ENCODE measurements at places on chromosomes 13 and 19.

GRCh38 chr13:63909726-63910375, 2494.2 kb upstream of the PCDH20 start:
- no peak for DNase-seq

DNA sequence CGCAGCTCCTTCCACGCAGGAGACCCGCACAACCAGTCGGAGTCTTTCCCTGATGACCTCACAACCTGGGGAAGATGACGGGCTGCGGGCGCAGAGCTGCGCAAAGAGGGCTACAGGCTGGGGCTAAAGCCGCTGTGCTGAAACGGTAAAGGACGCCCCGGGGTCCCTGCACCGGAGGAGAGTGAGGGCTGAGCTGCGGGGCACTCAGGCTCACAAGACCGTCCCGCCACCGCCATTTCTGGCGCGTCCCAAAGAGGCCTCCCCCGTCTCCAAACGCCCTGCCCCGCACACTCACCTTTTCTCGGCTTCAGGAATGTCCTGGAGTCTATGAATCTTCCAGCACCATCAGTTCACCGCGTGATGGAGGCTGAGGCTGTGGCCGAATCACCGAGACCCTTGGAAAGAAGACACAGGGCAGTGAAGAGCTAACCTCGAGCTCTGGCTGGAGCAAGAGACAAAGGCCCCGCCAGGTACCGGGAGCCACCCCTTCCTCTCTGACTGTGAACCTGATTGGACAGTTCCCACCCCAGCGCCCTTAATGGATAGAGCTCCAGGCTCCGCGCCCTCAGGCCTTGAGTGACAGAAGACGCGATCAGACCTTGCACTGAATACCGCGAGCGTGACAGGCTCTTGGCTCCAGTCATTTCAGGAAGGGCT, 41.8 kb upstream of the ZNF429 start:
- DNase-seq = peak; percentile 56

DNA sequence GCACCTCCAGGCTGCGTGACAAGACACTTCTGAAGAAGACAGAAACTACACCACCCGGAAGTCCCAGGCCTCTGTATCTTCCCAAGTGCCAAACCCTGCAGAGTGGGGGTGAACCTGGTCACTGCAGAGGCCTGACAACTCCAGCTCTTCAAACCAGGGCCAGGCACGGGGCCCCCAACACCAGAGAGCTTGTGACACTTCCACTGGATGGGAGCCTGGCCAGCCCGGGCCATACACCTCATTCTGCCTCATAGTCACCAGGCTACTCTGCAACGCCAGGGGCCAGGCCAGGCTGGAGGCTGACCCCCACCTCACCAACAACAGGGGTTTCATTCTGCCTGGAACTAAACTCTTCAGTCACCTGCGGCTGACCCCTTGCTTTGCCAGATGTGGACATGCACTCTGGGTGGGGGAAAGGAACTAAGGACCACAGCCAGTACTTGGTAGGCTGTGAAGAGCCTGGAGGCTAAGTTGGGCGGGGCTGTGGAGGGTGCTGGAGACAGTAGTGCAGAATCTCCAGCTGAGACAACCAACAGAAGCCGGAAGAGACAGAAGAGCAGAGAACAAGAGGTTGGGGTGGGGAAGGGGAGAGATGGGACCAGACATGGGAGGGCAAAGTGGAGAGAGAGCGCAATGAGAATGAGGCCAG, 23.0 kb downstream of the TUBA3C start:
- DNase-seq = no peak

DNA sequence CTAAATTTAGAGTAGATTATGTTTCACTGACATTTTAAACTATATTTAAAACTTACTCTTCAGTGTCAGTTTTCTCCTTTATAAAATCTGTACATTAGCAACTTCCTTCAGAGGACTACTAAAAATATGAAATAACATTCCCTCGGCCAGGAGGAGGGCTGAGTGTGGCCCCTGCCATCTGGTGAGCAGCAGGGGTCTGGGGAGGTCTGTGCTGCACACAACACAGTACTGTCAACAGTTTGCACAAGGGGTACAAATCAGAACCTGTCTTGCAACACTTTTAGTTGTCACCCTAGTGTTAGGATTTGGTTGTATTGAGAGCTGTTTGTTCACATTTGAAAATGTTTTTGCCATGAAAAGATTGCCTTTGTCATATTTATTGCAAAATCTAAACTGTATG, 48.9 kb downstream of the TPP2 start:
- DNase-seq = no peak

GRCh38 chr13:46639033-46639981, 86.3 kb downstream of the LRCH1 start:
- DNase-seq = no peak

GRCh38 chr19:43638214-43638994, 1.2 kb downstream of the CADM4 start:
- DNase-seq = no peak

DNA sequence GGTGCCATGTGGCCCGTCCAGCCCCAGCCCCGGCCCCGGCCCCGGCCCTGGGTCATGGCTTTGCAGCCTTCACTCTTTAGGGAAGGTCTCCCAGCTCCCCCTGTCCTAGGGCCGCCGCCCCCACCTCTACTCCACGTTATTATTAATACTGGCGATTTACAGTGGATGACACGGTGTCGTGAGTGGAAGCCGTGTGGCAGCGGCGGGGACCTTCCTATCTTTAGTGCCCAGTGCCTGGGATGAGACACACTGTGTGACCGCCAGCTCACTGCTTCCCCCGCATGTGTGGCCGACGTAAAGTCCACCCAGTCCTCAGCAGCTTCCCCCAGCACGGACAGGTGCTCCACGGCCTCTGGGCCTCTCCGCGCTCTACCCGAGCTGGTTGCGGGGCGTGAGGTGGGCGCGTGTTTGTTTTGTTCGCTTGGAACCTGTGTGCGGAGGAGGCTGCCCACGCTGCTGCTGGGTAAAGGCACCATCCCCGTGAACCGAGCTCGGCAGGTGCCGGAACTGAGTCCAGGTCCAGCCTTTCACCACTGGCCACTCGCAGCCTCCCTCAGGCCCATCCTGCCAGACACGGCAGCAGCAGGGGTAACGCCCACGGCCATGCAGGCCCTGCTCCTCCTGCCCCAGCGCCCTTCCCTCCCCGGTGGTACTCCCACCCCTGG, 70.9 kb upstream of the MCF2L start:
- DNase-seq = no peak

GRCh38 chr19:18098891-18099622, 1.5 kb downstream of the MAST3 start:
- no peak for DNase-seq

GRCh38 chr13:39941236-39941635, 285.8 kb downstream of the COG6 start:
- no peak for DNase-seq

DNA sequence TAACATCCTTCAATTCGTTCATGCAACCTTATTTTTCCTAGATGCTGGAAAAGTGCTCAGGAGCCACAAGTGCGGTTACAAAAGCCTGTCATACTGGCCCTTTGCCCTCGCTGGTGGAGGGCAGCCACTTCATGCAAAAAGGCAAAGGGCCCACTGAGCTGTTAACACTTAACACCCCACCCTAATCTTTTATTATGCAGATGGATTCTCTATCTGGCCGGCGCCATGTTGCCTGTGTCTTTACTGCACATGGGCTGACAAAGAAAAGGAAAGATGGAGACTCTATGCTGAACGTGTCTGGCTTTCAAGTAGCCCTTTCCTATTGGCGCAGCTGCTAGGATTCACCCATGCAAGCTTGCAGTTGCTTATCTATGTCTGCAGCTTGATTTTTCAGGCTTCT, 10.8 kb downstream of the OR7D2 start:
- DNase-seq = no peak

- DNase-seq = no peak
These were observed 71.3 kb downstream of the RAB20 start for GRCh38 chr13:110490009-110490770.

- no peak for DNase-seq
These were observed 27.3 kb downstream of the NUFIP1 start for GRCh38 chr13:44961997-44962396.

DNA sequence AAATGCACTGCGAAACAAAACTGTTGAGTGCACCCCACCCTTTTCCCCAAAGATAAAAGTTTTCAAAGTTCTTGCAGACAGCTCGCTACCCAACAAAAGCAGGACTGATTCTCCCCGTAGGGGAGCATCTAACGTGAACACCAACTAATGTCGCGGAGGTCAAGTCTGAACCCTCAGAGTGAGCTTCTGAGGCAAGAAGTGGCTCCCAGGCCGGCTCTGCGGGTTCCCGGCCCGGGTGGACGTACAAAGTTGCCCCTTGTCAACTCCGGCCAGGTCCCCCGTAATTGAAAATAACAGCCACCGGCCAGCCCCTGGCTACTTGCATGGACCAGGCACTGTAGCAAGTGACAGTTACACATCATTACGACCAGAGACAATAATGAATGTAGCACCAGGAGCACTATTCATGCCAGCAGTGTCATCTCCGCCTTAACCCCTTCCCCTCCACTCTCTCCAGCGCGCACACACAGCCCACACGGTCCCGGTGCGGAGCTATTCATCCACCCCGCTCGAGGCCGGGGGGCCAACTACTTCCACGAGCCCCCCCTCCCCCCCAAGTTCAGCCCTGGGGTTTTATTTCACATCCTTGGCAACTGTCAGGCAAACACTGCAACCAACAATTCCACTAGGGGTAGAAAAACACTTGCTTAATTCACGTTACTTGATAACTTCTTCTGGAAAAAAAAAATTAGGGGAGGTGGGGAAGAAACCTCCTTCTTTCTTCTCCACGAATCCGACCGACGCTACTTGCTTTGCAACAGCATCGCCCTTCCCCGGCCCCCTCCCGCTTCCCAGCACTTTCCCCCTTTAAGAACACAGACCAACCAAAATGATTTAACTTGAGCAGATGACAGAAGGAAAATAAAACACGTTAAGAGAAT, 1.2 kb downstream of the KLF12 start:
- no peak for DNase-seq

- no peak for DNase-seq
These were observed 1218.1 kb downstream of the SLITRK1 start for GRCh38 chr13:82664183-82664582.

DNA sequence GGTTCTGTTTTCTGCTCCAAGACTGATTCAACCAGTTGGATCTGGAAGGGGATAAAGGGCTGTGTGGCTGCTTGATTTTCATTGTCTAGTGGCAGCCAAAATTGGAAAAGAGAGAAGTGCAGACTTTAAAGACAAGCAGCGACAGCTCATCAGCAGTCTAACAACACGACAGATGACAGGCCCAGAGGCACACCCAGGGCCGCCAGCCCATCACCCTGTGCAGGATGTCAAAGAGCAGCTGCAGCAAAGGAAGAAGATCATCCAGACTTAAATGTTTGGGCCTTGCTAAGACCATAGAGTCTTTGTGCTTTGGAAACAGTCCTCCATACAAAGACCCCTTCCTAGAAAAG, 421.0 kb upstream of the KLF12 start:
- no peak for DNase-seq

GRCh38 chr19:54287456-54287855, 6.5 kb upstream of the LILRB2 start:
- no peak for DNase-seq

GRCh38 chr19:49716154-49716553, 25.2 kb downstream of the CPT1C start:
- no peak for DNase-seq

GRCh38 chr13:51207881-51208280, 14.3 kb upstream of the FAM124A start:
- no peak for DNase-seq

DNA sequence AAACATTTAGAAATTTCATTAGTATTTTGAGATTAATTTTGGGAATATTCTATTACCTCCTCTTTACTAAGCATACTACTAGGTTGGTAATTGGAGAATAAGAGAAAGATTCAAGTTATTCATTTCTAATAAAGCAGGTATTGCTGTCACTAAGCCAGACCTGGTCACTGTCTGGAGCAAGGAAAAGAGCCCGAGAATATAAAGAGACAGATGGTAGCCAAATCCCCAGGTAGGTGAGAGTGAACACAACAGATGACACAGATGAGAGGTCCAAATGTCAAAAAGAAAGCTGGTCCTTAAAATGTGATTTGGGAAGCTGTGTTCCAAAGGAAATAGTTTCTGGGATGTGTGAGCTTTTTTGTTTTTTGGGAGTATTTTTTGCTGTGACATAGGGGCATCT, 128.6 kb downstream of the ZNF100 start:
- DNase-seq = no peak

- DNase-seq = peak; percentile 76
These were observed 11.1 kb upstream of the SHISA2 start for GRCh38 chr13:26062853-26063444.

DNA sequence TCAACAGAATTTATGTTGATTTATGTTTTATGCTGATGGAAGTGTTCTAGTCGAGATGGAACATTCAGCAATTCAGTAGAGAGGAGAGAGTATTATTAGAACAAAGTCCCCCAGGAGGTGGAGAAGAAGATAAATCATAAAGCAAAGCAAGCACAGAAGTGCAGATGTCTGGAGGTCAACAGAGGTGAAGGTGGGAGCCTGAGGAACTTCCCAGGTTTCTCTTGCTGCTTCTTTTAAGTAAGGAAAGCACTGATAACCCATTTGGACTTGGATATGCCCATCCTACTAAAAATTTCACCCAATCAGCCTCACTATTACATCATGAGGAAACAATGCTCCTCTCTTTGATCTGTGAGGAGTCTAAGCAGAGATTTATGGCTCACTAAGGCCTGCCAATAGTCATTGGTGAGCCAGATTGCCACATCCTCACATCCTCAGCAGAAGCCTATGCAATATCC, 98.8 kb downstream of the EPSTI1 start:
- peak; percentile 21 for DNase-seq

DNA sequence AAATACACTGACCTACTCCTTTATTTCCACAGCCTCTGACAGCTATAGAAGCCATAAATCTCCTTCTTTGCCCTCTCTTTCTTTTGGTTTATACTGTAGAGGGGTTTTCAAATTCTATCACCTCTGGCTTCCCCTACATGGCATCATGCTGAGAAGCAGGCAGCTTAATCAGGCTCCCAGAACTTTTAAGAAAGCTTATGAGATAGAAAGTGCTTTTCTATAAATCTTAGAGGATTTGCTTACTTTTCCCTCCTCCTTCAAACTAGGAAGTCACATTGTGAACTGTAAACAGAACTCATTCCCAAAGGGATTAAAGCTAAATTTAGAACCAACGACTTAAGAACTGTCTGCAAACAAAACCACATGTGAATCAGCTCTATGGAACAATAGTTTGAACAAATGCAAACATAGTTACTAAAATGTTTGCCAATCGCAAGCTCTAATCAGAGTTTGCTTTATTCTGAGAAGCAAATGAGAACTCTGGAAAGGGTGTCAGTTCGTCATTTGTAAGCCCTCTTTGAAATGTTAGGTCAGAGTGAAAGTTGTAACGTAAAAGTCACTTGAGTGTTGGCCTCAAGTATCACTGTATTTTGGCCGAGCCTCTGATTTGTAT, 344.1 kb downstream of the RFC3 start:
- peak; percentile 77 for DNase-seq

DNA sequence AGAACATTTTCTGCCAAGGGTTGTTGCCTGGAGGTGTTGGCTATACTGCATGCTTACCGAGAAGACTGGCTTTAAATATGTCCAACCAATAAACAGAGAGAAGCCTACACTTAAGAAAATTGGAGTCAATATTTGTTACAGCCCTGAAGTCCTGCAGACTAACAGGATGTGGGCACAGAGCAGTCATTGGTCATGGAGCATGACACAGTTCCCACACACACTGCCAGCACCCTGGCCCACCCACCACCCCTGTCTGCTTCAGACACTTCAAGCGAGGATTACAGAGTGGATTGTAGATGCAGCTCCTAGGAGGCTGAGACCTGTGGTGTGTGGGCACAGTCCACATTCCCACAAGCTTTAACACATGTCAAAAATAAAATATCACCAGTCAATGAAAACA, 21.0 kb upstream of the SERP2 start:
- no peak for DNase-seq

- no peak for DNase-seq
These were observed 615.5 kb downstream of the FGF9 start for GRCh38 chr13:22286338-22286737.
